Activated naive CD4-positive, alpha-beta T cell treated with anti-CD3 and anti-CD28 coated beads for 36 hours (primary cell): ENCODE measurements at places on chromosomes 5 and 9. TPM values are rescaled to one million over a fixed set of nuclear protein-coding genes. Genes with fewer than 3 reads are reported as not detected.
A peak's percentile ranks its signal among the peaks of the same experiment; 100 is the strongest.

Gene SEMA6A
- total RNA-seq = 0.10 TPM

Gene PCDHB13
- total RNA-seq = not detected

GRCh38 chr5:121027636-121028035, 563.5 kb downstream of the PRR16 start:
- DNase-seq = no peak

DNA sequence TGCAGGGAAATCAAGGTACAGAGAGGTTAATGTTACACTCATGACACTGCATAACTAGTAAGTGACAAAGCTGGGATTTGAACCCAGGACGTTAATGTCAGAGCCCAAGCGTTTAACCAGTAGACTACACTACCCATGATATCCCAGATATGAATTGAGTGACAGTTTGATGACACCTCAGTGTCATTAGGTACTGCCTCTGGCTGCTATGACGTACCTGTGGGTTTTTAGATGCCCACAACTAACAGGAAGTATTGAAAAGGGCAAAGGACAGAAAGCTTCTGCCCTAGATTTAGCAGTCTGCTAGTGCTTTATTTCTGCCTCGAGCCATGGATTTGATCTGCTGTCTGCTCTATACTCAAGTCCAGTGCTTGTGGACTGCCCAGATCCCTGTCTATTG, 56.2 kb downstream of the GLRA1 start:
- DNase-seq = no peak

DNA sequence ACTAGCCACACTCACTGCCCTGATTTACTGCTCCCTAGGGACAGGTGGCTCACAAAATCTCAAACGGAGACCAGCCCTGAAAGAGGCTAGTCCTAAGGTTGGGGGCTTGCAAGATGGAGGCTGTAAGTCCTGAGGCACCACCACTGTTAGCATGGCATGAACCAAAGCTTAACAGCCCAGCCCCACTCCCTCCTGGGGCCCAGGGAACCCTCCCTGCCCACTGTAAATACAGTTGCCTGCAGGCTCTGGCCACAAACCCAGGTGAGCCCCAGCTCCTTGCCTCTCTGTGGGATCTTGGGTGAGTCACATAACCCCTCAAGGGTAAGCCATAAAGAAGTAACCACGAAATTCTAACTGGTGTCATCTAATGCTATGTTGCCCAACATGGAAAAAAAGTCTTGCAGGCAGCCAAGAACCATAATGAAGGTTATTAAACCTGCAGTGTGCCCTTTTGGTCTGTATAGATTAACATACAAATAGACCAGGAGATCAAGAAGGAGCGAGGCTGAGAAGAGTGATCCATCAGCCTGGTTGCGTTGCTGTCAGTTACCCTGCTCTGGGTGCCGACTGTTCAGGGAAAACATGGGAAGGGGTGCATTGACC, 1.7 kb upstream of the POMT1 start:
- peak; percentile 58 for DNase-seq

GRCh38 chr5:122581629-122582028, 193.3 kb upstream of the SNX2 start:
- DNase-seq = no peak

- DNase-seq = no peak
Measured at GRCh38 chr5:122442938-122443337, 130.9 kb downstream of the SNCAIP start.

DNA sequence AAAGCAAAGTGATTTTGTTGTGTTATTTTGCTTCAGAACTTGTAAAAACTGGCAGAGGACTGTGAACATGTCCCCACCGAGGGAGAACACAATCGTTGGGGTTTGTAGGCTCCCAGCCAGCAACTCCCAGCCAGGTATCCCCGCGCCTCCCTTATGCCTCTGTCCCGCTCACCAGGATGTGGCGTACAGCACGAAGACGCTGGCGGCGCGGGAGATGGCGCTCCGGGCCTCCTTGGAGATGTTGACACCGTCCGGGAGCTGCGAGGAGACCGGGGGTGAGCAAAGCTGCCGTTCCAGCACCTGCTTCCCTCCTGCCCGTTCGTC, 630 bp downstream of the POLE3 start:
- no peak for DNase-seq
